ENCODE measurements at places on chromosomes 3 and 15.

GRCh38 chr3:112561484-112561733, 353 bp downstream of the ATG3 start:
- no peak for DNase-seq

DNA sequence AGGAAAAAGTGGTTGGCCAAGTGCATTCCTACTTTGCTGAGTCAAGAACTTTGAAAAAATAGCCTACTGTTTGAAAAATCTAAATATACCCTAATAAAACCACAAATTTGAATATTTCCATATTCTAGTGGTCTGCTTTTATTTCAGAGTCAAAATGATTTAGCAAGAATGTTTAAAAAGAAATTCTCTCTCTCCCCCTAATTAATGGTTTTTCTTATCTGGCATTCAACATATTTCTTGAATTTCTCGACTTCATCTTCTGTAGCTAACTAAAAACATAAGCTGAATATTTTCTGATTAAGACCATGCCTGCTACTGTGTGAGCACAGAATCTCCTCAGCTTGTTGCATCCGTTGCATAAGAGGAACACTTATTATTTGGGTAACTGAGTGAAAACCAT, 563.5 kb upstream of the TBL1XR1 start:
- no peak for DNase-seq

DNA sequence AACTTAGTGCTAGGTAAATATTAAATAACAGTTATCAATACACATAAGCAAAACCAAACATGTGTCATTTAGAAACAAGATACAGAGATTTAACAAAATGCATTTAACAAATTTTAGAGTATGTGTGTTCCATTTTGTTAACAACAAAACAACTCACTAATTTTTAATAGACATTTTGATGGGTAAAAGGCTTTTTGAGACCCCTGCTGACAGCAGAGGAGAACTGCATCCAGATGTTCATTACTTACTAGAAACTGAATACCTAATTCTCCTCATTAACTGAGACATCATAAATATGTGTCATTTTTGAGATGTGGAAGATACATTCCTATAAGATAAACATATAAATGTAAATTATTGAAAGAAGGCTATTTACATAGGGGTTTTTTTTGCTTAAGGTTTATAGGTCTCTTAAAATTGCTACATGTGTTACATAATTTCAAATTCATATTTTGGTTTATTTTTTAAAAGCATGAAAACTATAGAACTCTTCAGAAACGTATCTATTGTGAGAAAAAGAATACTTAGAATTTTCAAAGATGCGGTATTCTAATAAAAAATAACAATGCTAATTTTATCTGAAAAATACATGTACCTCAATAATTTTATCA, 1009.8 kb downstream of the TUSC7 start:
- no peak for DNase-seq

DNA sequence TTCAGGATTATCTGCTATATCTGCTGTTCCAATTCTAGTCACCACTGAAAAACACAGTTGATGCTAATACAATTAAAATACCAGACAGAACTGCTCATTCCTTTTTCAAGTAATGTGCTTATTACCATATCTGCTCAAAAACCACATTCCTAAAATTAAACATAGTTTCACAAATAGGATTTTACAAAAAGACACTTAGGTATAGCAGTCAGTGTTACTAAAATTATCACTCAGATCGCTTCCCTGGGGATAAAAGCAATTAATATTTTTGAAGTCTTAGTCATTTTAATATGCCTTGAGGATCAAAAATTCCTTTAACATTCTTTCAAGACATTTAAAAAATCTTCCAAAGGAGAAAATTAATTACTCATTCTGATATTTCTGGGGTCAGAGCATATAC, 71.5 kb downstream of the RAD18 start:
- DNase-seq = no peak

DNA sequence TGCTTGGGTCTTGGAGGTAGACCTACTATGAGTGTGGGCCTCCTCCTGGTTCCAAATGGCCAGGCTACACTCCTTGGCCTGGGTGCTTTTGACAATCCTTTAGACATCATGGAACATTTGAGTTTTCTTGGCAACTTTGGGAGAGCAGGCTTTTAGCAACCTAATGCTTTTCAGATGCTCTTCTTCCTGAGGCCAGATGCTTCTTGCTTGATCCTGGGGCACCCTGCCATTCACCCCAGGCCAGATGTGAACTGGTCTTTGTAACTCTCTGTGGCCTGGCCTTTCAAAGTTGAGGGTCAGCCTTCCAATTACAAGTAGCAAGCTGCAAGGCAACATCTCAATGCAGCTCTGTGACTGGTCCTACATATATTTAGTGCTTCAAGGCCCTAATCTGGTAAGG, 40.5 kb downstream of the RTP1 start:
- no peak for DNase-seq

DNA sequence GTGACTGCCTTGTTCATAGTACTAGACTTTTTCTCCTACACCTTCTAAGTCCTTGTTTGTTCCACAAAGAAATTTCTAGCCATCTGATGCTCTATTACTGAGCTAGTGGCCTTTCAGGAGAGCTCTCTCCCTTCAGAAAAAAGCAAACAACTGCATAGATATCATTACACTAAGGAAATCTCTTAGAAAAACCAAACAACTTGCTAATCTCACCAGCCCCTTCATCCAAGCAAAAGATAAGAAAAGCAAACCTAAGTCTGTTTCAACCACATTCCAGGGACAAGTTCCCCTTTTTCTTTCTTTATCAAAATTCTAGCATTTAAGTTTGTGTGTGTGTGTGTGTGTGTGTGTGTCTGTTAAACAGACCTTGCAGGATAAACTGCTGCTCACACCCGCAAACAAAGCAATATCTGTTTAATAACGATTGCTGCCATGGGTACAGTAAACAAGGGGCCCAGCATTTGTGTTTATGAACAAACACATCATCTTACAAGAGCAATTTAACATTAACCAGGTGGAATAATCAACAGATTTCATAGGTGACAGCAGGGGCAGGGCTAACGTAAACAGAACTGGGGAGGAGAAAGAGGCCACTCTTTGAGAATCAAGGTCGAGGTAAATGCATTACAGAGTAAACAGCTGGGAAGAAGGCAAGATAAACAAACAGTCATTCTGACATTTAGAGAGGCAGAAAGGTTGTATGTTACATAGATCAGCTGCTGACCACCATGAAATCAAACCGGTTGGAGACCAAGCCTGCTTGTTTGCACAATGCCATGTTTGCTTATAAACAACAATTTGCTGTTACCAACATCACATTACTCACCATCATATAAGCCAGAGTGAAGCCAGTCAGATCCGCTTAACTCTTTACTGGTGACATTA, 375.1 kb downstream of the FOXP1 start:
- DNase-seq = no peak

DNA sequence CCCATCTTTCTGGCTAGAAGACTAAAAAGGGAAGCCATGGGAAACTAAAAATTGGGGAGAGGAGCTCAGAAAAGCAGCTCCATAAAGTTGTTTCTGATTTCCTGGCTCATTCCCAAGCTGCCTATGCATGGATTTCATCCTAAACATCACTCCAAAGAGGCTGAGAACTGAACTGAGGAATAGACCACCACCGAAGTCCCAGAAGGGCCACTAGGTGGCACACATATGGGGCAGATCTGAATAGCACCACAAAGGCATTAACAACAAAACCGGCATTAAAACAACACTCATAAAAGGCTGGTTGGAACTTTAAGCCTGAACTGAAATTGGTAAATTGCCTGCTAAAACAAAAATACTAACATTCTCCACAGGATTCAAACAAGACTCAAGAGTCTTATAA, 106.3 kb downstream of the PLD1 start:
- no peak for DNase-seq

- no peak for DNase-seq
These were observed 294.2 kb upstream of the TBL1XR1 start for GRCh38 chr3:177491296-177492032.

DNA sequence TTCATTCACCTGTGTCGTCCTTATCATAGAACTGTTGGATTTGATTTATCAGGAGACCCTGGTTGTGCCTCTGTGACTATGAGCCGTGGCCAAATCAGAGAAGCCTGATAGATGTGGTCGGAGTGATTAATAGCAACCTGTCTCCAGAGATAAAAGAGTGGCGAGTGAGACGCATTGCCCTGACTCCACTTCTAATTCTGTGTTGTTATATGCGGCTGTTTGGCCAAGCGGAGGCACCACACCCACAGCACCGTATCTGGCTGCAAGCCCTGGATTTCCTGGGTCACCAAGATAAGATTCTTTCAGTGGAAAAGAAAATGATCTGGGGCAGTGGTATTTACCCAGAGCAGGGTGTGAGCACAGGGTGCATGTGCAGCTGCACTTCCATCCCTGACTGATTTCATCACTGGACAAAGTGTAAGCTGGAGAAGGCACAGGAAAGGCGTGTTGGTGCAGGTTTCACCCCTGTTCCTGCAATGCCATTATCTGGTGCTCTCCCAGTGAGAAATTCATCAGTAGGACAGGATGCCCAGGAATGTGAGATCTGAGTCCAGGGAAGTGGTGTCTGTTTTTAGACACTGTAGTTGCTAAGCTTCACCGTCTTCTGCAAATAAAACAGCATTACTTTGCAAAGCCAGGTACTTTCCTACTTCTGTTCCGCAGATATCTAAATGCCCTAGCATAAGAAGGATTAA, 84.6 kb downstream of the CD47 start:
- DNase-seq = no peak

DNA sequence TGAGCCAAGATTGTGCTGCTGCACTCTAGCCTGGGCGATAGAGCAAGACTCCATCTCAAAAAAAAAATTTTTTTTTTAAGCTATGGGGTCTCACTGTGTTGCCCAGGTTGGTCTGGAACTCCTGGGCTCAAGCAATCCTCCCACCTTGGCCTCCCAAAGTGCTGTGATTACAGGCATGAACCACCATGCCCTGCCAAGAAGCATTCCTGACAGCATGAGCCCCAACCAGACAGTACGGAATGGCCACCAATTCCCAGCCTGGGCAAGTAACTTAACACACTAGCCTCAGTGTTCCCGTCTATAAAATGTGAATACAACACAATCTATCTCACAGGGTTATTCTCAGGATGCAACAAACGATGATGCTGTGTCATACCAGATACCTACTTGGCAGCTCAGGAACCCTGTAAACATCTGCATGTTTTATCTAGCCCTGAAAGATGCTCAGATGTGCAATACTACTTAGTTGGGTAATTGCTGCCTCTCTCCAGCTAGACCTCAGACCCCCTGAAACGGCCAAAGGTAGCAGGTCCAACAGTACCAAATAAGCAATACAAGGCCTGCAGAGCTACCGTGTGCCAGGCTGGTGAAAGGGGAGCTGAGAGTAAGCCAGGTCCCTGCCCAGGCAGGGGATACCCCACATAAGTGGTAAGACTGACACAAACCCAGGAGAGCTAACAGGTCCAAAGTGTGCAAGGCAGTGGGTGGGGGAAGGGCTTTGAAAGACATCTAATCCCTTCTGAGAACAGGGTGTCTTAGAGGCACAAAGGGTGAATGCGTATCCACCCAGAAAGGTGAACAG, 1.9 kb downstream of the TKT start:
- DNase-seq = no peak
